Liver (tissue), 10 donors: ENCODE measurements at places on chromosomes 6 and 20. TPM values are rescaled to one million over a fixed set of nuclear protein-coding genes. Genes with fewer than 3 reads are reported as not detected.

NKX2-2 gene
- not detected for polyA plus RNA-seq

TPBG gene
- 0.80 TPM for polyA plus RNA-seq

SOBP gene
- 0.99 TPM for polyA plus RNA-seq

ZNF292 gene
- polyA plus RNA-seq, result 12.8 TPM

HLA-DQA1 gene
- 10.2 TPM for polyA plus RNA-seq

TPD52L2 gene
- polyA plus RNA-seq, result 12.3 TPM

NKAIN2 gene
- polyA plus RNA-seq, result not detected

DACT2 gene
- 1.3 TPM for polyA plus RNA-seq

RBBP8NL gene
- polyA plus RNA-seq, result not detected

ATP6V1G2 gene
- 0.35 TPM for polyA plus RNA-seq

PLTP gene
- 22.5 TPM for polyA plus RNA-seq

HSPA1L gene
- polyA plus RNA-seq, result 0.28 TPM

HLA-DMA gene
- 10.0 TPM for polyA plus RNA-seq

LPA gene
- polyA plus RNA-seq, result 13.1 TPM

MOCS3 gene
- 2.4 TPM for polyA plus RNA-seq

BTN1A1 gene
- polyA plus RNA-seq, result 0.06 TPM

ZC2HC1B gene
- not detected for polyA plus RNA-seq

NKAIN4 gene
- polyA plus RNA-seq, result not detected

LY6G5B gene
- 1.2 TPM for polyA plus RNA-seq

HLA-DQA2 gene
- 0.32 TPM for polyA plus RNA-seq

SLC22A7 gene
- 284 TPM for polyA plus RNA-seq
